NCI-H187 (cell line): ENCODE measurements at places on chromosomes 3 and 15.

DNA sequence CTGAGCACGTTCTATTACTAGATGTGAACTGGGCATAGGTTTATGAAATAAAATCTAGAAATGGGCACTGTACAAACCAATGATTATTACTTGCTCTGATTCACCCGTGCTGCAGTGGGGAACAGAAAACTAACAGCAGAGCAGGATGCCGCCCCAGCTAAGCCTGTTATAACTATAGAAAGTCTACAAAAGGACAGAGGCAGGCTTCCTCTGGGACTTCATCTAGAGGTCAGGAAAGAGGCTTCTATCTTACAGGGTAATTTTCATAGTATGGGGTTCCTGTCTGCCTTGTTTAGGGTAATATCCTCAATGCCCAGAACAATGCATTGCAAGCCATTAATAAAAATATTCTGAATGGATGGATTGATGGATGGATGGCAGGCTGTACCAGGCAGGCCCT lies 177.0 kb upstream of the TBL1XR1 start:
- DNase-seq = no peak

DNA sequence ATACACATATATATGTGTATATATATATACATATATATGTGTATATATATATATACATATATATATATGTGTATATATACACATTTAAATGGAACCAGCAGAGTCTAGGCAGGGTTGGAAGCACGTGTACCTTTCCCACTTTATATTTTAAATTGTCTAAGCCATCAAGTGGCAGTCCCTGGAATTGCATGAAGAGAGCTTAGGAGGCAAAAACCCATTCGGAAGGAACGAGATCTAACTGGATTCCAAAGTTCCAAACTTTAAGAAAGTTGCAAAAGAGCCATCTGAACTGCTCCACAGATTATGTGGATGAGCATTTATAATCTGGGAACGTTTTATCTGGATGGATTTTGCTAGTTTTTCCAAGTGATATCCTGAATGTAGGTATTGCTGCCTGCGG lies 186.5 kb downstream of the FOXP1 start:
- DNase-seq = no peak

- DNase-seq = no peak
Observed at GRCh38 chr3:121870717-121871116, 23.5 kb upstream of the SLC15A2 start.

GRCh38 chr15:81569286-81570080 lies 195.5 kb upstream of the TMC3 start:
- no peak for DNase-seq

DNA sequence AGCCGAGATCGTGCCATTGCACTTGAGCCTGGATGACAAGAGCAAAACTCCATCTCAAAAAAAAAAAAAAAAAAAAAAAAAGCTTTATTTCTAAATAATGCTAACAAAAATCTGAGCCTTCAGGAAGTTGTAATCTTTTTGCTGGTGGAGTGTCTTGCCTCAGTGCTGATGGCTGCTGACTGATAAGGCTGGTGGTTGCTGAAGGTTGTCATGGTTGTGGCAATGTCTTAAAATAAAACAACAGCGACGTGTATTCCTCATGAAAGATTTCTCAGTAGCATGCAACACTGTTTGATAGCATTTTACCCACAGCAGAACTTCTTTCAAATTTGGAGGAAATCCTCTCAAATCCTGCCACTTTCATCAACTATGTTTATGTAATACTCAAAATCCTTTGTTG lies 77.4 kb upstream of the PTPRG start:
- DNase-seq = no peak

- DNase-seq = no peak
Observed at GRCh38 chr3:62688050-62688449, 187.2 kb downstream of the CADPS start.

- DNase-seq = no peak
Observed at GRCh38 chr15:58440158-58440910, 8.5 kb downstream of the LIPC start.

DNA sequence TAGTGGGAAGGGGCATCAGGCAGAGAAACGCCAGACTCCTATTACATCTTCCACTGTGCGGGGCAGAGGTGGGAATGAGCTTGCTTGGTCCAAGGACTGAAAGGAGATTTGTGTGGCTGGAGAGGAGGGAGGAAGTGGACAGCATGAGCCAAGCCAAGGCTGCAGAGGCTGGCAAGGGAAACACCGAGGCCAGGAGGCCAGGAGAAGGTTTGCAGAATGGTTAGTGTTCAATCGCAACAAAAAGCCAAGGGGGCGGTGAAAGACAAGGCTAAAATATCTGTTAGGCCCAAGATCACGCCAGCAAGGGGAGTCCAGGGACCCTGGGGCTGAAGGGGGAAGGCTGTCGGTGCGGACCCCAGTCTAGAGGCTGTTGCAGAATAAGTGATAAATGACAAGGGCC lies 75.8 kb downstream of the CPN2 start:
- DNase-seq = no peak

- no peak for DNase-seq
Observed at GRCh38 chr3:142863010-142863817, 25.7 kb downstream of the PCOLCE2 start.

DNA sequence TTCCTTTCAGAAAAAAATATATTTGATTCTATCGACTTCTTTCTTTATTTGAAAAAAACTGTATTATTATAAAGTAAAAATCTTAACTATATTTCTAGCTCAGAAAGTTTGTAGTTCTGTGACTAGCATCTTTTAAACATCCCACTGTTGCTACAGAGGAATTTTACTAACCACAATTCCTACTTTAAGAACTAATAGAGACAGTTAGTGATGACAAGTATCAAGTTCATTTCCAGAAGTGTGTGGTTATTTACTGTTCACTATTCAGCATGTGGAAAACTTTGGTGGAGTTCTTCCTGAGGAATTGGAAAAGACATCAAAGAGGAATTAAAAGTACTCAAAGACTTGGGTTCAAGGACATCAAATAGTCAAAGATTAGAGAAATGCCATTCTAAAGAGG lies 524.1 kb upstream of the CBLB start:
- no peak for DNase-seq

GRCh38 chr3:385151-385550 lies 188.6 kb downstream of the CHL1 start:
- DNase-seq = no peak

DNA sequence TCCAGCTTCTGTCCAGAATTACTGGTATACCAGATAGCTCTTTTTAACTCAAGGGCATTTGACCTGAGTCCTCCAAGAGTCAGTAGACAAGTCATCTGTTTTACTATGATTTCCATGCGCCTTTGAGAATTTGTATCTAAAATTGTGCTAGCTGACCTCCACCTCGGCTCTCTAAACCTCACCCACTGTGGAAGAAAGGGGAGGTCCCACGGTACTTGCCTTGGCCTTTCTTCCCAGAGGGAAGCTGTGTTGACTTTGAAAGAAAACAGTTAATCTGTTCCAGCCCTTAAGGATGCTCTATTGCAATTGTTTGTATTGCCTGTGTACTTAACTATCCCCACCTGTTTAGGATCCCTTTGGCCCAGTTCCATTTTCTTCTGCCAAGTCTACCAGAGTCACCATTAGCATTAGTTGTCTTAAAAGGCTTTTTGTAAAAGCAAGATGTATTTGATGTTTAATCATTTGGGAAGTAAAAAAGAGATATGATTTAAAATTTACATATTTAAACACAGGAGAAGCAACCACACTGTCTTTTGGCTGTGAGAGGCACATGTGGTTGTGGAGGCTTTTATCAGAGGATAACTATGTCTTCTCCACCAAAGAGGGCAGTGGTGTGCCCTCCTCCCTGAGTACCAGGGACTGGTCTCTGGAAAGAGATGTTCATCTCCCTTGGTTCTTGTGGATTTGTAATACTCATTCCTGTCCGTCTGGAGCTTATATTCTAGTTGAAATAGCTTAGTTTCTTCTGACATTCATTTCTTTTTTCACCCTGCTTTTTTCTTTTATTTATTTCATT lies 88.8 kb downstream of the CRTC3 start:
- DNase-seq = no peak

GRCh38 chr3:127986803-127987202 lies 65.4 kb upstream of the SEC61A1 start:
- no peak for DNase-seq

- DNase-seq = no peak
Observed at GRCh38 chr15:31027910-31028578, 36.6 kb upstream of the MTMR10 start.

- no peak for DNase-seq
Observed at GRCh38 chr3:51712038-51712420, 5.2 kb downstream of the GRM2 start.

GRCh38 chr3:126516152-126516935 lies 1.2 kb downstream of the UROC1 start:
- DNase-seq = no peak

GRCh38 chr3:42503957-42504333 lies 1.5 kb downstream of the VIPR1 start:
- no peak for DNase-seq

GRCh38 chr3:178320456-178321351 lies 215.5 kb upstream of the KCNMB2 start:
- DNase-seq = no peak

DNA sequence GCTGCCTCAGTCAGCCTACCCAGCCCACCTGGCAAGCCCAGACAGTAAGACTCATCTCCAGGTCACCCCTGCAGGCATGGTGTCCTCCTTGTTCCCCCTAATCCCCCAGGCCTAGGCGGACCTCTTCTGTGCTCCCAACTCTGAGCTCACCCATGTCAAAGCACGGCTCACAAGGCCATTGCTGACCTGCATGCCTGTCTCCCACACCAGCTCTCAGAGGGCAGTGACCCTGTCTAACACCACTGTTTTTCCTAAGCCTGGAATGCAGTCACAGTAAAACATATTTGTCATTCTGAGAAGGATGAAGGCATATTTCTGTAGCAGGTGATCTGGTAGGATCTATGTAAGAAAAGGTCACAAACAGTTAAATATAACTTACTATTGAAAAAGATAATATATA lies 110.3 kb upstream of the HACD2 start:
- no peak for DNase-seq

- no peak for DNase-seq
Observed at GRCh38 chr3:158520433-158520832, 50.6 kb upstream of the MLF1 start.

DNA sequence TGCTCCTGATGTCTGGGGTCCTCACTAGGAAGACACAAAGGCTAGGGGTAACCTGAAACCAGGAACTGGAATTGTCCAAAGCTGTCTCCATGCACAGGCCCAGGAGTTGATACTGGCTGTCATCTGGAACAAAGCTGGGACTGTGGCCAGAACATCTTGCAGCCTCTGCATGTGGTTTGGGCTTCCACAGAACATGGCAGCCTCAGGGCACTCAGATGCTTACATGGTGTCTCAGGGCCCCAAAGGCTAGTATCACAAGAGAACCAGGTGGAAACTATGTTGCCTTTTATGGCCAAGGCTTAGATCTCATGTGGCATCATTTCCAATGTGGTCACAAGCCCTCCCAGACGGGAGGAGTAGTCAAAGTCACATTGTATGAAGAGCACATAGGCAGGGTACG lies 335.2 kb upstream of the TRIM42 start:
- no peak for DNase-seq

- no peak for DNase-seq
Observed at GRCh38 chr15:26126819-26127387, 263.8 kb upstream of the ATP10A start.

GRCh38 chr3:61463191-61463590 lies 98.2 kb upstream of the PTPRG start:
- DNase-seq = no peak

- no peak for DNase-seq
Observed at GRCh38 chr15:33296050-33296449, 14.7 kb upstream of the RYR3 start.

GRCh38 chr15:65051266-65051665 lies 6.1 kb downstream of the SLC51B start:
- no peak for DNase-seq

DNA sequence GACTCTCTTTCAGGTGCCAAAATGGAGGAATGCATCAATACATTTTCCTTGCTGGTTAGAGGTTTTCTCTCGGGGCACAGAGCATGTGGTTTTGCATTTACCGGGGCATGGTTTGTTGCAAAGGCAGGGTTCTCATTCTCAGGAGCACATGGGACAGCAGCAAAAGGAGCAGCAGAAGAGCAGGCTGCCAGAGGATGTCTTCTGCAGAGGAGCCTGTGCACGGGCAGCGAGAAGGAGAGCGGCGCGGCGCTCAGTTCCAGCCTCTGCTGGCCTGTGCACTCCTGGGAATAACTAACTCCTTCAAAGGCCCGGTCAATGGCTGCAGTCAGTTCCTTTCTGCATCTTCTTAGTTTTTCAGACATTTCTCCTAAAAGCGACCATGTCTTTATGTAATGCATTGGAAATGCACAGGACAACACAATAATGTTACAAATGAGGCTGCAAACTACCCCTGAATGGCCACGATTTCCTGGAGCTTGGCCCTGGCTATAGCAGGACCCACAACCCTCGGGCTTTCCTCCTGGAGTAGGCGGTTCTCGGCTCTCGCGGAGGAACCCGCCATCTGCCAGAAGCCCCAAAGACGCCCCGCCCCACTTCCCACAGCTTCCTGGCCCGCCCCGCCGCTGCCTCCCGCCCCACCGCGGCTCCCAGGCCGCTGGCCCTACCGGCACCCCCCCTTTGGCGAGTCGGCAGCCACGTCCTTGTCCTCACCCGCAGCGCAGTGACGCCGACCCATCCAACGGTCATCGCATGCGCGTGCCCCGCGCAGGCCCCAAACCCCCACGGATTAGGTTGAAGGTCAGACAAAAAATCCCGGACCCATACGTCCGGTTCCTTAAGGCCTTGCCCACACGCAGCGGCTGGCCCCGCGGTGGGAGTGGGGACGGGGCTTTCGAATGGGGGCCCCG lies at the start of gene C3orf62:
TSS of gene C3orf62 (minus strand) at position 758 of the 908 bp plus-strand sequence. CDS start at position 398, 360 bp downstream.
- no peak for DNase-seq

GRCh38 chr3:151837057-151837456 lies 23.1 kb downstream of the AADAC start:
- no peak for DNase-seq

GRCh38 chr3:188421151-188421821 lies 267.3 kb downstream of the LPP start:
- no peak for DNase-seq

- no peak for DNase-seq
Observed at GRCh38 chr3:96434651-96435050, 379.7 kb upstream of the EPHA6 start.

- DNase-seq = no peak
Observed at GRCh38 chr3:160678292-160678842, 1.4 kb downstream of the ARL14 start.

- no peak for DNase-seq
Observed at GRCh38 chr15:72774696-72775383, 8.7 kb downstream of the ADPGK start.

DNA sequence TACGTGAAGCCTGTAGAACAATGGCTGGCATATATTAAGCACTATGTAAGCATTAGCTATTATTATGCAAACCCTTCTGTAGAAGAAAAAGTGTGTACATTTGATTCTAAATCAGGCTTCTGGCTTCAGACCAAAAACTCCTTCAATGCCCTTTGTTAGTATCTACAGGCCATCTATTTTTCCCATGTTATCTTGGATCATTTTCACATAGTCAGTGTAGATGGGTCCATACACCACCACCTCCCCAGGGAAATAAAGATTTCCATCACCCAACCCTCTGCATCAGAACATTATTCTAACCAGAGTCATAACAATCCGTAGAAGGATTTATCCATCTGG lies 8.0 kb upstream of the KLHL6 start:
- DNase-seq = no peak

- no peak for DNase-seq
Observed at GRCh38 chr3:188234132-188234531, 80.2 kb downstream of the LPP start.

- DNase-seq = no peak
Observed at GRCh38 chr3:177358977-177359592, 161.8 kb upstream of the TBL1XR1 start.
